ENCODE measurements at places on chromosomes 5 and 9. TPM values are rescaled to one million over a fixed set of nuclear protein-coding genes. Genes with fewer than 3 reads are reported as not detected.

The PTPA gene
- 50.0 TPM for total RNA-seq

The CCNJL gene
- not detected for total RNA-seq

The ZNG1C gene
- 33.1 TPM for total RNA-seq

The DRD1 gene
- total RNA-seq: not detected

GRCh38 chr9:21255538-21256212, 15.9 kb upstream of the IFNA14 start:
- no peak for DNase-seq
